ENCODE measurements at places on chromosomes 3 and 15.

DNA sequence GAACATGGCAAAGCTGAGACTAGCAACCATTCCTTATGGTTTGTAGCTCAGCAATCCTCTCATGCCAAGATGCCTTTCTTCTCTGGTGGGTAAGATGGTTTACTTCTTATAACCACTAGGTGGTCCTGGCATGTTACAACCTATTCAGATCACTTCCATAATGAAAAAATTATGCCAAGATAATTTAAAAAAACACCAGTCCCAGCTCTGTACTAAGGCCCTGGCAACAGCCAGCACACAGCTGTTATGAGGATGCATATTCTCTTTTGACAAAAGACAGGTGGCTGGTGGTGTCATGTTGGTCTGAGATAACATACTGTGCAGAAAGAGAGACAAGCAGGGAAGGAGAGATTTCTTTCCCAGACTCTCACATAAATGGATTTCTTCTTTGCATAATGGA is 65.7 kb upstream of the FRMD4B start:
- no peak for DNase-seq

DNA sequence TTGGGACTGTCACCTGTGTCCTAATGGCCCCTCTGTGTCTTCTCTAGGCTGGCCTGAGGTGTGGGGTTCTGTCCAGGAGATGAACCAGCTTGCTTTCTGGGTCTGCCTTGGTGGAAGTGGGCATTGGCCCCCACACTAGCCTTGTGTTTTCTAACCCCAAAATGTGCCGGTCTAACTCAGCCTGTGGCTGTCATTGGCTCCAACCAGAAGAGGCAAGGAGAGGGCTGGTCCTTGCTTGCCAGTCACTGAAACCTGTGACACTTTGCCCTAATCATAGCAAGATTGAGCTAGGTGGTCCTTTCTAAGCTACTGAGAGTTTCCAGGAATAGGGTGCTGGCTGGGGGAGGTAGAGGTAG is 2.2 kb downstream of the C15orf39 start:
- DNase-seq, result peak; percentile 42

GRCh38 chr3:65153850-65154512 is 466.2 kb upstream of the ADAMTS9 start:
- no peak for DNase-seq

DNA sequence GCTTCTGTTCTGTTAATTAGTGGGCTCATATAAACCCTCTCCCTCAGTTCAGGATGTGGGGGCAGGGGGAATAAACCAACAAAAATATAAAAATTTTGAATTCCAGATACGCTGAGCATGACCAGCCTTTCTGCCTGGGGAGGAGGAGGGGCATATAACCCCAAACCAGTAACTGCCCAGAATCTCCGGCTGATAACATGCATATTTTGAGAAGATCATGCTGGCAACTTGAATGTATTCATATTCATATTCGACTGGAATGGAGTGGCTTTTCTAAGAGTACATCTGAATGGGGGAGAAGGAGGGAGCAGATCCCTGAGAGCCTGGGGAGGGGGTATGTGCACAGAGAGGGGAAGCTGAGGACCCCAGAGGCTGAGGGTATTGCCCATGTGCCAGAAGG is 54.5 kb upstream of the LCTL start:
- DNase-seq, result no peak

Measured in B cell (primary cell).